ENCODE measurements at places on chromosomes 4 and X.

GRCh38 chrX:102899940-102900916, 36.8 kb upstream of the RAB40AL start:
- DNase-seq, result peak; percentile 74

DNA sequence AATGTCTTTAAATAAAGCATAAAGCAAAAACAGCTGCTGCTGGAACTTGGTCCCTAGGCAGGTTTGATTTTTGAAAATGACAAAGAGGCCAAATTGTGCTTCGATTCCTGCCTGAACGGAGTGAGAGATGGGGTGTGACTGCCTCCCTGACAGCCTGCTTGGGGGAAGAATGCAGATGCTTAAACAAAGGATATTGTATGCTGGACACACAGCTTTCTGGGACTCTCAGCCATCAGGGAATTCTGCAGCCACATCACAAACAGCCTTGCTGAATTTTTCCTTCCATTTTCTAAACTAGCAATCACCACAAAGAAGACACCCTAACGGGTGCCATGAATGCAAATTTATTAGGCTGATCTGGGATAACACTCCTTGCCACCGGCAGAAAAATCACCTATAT, 83.9 kb upstream of the CPEB2 start:
- no peak for DNase-seq

DNA sequence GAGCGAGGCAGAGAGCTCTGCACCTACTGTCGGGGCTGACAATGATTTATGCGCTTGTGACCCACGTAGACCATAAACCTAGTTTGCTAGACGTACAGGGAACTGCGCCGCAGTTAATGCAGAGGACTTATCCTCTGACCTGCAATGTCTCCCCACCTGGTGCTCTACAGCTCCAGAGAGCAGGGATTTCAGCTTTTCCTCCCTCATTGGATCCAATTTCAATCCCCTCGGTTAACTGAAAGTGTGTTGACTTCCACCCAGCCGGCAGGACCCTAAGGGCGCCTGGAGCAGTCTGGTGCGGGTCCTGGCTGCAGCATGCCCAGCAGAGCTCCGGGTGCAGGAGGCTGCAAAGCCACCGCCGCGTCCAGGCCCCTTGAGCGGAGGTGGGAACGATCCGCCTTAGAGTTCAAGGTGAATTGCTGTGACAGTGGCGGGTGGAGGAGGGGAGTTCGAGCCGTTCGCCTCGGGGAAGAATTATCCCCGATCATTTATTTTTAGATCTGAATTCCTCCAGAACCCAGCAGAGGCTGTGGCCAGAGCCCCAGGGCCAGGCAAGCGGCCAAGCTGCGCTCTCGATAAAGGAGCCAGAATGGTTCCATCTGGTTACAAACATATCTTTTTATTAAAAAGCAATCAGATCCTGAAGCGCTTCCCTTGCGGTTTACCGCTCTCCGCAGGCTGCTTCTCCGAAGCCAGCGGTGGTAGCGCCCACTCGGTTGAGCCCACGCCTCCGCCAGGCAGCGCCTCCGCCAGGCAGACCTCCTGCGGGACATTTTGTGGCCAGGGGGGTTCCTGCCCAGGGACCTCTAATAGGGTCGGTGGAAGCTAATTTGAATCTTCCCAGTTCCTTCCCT, 66.0 kb downstream of the FBXO8 start:
- DNase-seq, result no peak

- DNase-seq, result no peak
Measured at GRCh38 chr4:32684160-32684559, 1964.0 kb downstream of the PCDH7 start.

- DNase-seq, result no peak
Measured at GRCh38 chr4:156505341-156505955, 466.2 kb downstream of the PDGFC start.

GRCh38 chrX:7223271-7223670, 75.3 kb upstream of the PUDP start:
- DNase-seq, result no peak

GRCh38 chr4:108129196-108129595, 39.5 kb downstream of the LEF1 start:
- DNase-seq, result no peak

- DNase-seq, result no peak
Measured at GRCh38 chr4:126572264-126572663, 1060.5 kb upstream of the INTU start.

DNA sequence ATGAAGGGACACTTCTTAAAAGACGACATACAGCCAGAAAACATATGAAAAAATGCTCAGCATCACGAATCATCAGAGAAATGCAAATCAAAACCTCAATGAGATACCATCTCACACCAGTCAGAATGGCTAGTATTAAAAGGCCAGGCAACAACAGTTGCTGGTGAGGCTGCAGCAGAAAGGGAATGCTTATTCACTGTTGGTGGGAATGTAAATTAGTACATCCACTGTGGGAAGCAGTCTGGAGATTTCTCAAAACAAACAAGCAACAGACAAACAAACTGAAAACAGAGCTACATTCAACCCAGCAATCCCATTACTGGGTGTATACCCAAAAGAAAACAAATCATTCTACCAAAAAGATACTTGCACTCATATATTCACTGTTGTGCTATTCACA, 197.9 kb downstream of the EVC2 start:
- DNase-seq, result no peak

DNA sequence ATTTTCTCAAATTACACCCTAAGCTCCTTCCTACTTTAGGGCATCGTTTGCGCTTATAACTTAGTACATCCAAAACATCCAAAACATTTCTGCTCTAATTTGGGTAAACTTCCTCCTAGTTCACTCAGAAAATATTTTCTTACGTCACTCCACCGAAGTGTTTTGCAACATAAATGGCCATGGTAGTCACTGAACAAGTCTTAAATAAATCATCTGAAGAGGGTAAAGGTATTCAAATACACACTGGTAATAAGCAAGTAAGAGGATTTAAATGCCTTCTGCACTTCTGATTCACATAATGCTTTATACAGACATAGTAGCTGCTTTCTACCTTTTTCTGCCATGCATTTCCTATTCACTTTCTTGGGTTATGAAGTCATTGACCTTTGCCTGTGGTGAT, 991.9 kb downstream of the NLGN4X start:
- DNase-seq, result no peak

DNA sequence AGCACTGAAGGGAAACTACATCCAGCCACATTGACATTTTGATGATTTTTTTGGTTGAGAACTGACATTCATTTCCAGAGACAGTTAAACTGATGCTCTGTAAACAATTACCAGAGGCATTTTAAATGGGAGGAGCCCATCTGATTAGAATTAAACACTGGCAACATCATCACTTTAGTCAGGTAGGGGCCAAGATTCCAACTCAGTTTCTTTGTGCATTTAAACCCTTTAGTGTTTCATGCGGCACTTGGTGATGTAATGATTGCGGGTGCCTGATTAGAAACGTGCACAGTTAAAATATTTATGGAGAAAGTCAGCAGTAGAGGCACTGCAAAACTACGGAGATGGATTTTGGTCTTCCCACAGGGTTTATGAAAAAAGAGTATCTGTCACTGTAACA, 16.1 kb downstream of the TNIP3 start:
- DNase-seq, result no peak

DNA sequence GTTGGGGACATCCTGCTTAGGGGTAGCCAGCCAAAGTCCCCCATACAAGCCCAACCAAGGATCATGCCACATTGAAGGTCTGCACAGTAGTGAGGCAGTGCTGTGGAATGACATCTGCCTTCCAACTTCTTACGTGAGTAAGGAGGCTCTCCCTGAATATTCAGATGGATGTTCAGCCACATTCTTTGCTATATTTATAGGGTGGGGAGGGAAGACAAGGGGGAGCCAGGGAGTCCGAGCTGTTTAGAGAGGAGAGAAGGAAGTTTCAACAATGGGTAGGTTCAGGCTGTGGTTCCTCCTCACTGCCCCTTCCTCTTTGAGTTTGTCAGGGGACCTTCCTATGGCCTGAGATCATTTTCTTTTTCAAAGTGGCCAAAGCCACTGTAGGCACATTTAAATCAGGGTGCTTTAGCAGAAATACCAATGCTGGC, 29.8 kb downstream of the MSN start:
- DNase-seq, result no peak

GRCh38 chrX:18549643-18550042, 122.3 kb downstream of the RS1 start:
- DNase-seq, result no peak

DNA sequence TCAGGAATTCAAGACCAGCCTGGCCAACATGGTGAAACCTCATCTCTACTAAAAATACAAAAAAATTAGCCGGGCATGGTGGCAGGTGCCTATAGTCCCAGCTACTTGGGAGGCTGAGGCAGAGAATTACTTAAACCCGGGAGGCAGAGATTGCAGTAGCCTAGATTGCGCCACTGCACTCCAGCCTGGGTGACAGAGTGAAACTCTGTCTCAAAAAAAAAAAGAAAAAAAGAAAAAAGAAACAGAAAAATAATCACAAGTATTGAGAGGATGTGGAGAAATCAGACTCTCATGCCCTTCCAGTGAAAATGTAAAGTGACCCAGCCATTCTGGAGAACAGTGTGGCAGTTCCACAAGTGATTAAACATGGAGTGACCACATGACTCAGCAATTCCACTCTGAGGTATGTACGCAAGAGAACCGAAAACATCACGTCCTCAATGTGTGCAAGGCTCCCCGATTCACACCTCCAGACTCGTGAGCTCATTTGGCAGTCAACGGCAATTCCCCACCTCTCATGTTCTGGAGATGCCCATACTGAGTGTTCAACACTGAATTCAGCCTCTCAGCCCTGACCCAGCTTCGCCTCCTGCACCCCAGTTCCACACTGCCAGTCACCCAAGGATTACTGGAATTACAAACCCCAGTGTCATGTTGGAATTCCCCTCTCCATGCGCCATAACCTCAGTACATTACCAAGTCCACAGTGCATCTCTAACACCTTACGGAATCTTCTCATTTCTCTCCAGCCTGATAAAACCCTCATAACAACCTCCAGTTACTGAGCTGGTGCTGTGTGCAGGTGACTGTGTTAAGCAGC, 21.1 kb downstream of the ACOX3 start:
- DNase-seq, result no peak

DNA sequence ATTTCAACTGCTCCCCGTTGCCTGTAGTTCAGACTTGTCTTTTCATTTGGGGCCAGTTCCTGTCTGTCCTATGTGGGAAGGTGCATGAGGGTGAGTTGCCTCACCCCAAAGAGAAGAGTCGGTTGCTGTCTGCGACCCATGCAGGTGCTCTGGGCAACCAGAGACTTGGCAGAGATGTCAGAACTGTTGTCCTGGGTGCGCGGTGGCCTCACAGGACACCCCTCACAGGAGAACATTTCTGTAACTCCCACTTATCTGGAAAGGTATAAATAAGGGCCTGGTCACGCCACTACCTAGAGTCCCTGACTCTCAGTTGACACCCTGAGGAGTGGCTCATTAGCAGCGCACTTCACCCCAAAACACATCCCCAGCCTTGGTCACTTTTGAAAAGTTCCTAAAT, 9.7 kb upstream of the NAT8L start:
- no peak for DNase-seq

DNA sequence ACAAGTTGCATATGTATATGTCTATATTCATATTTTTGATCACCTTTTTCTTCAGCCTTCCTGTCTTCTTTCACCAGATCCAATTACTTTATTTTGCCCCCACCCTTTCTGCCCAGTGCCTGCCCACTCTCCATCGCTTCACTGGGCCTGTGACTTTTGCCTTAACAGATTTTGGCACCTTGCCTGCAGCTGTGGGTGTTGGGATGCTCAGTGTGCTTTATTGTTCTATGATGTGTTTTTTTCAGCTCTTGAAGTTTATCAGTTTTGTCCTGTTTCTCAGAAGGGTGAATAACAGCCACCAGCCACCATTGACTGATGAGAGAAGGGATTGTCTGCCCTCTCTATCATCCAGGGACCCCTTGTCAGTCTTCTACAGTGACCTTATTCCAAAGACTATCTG, 77.2 kb upstream of the GALNT7 start:
- DNase-seq, result no peak

- DNase-seq, result no peak
Measured at GRCh38 chr4:83262682-83263081, 21.9 kb downstream of the COQ2 start.

GRCh38 chrX:119343856-119344255, 55.3 kb upstream of the SLC25A43 start:
- DNase-seq, result no peak

DNA sequence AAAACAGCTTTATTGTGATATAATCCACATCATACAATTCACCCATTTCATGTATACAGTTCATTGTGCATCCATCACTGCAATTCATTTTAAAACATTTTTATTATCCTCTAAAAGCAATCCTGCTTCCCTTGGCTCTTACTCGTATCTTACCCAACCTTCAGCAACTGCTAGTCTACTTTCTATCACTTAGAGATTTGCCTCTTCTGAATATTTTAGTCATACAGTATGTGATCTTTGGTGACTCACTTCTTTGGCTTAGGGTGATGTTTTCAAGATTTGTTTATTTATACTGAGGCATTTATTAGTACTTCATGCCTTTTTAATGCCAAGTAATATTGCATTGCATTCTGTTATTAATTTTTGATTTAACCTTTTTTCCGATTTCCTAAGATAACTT, 15.0 kb upstream of the MSMO1 start:
- no peak for DNase-seq

DNA sequence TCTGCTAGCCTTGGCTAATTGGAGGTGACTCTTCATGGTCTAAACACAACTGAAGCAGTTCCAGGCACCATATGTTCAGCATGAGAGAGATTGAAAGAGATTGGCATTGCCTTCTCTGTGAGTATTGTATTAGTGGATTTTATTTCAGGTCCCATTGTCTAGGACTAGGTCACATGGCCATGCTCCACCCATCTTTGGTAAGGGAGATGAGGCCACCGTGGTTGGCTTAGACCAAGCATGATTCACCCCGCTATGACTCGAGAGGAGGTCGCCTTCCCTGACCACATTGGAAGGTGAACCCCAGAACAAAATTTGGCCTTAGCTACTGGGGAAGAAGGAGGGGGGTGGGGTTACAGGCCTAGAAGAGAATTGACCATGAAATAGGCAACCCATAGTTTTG, 109.9 kb upstream of the BCOR start:
- DNase-seq, result no peak

DNA sequence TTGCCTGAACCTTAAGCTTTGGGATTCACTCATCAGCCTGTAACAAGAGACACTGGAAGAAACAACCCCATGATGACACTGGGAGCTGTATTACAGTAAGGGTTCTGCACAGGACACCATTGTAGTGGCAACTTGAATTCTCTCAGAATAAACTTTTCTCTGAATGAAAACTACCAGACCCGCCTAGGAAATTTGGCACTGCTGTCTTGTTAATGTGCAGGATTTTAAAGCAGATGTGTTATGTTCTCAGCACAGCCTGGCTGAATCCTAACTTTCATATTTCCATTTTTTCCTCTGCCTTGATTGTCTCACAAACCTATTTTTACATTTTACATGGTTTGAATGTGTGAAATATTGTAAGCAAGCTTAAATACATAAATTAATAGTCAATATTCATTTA, 253.6 kb downstream of the UNC5C start:
- no peak for DNase-seq

GRCh38 chr4:149951152-149951900, 126.9 kb upstream of the DCLK2 start:
- DNase-seq, result no peak

- DNase-seq, result no peak
Measured at GRCh38 chrX:118355225-118355920, 9.5 kb downstream of the WDR44 start.
